Daoy (cell line): ENCODE measurements at places on chromosomes 7 and 10. TPM values are rescaled to one million over a fixed set of nuclear protein-coding genes. Genes with fewer than 3 reads are reported as not detected.

NOS3 gene
- 0.39 and 0.46 TPM in 2 replicates for total RNA-seq

TAS2R5 gene
- 0.06 TPM in 1 of 2 replicates, not detected in the other for total RNA-seq

TMEM270 gene
- 0.69 and 1.5 TPM in 2 replicates for total RNA-seq

SPAG6 gene
- 0.74 TPM in 1 of 2 replicates, not detected in the other for total RNA-seq

HACD1 gene
- total RNA-seq = 25.0 and 41.9 TPM in 2 replicates

MRC1 gene
- not detected in 2 replicates for total RNA-seq

STEAP1 gene
- total RNA-seq = 24.9 and 28.5 TPM in 2 replicates

ACTA2 gene
- total RNA-seq = 12.3 and 21.0 TPM in 2 replicates

INMT gene
- total RNA-seq = 0.06 TPM in 1 of 2 replicates, not detected in the other

H2BK1 gene
- total RNA-seq = not detected in 2 replicates

KLF14 gene
- total RNA-seq = 0.06 and 0.86 TPM in 2 replicates

FBXL15 gene
- 4.9 and 8.1 TPM in 2 replicates for total RNA-seq

EGFR gene
- total RNA-seq = 58.2 and 66.6 TPM in 2 replicates

NUTM2E gene
- under 0.01 TPM in 1 of 2 replicates, not detected in the other for total RNA-seq

- no peak for DNase-seq
Measured at GRCh38 chr7:75989500-75990388, 4.7 kb downstream of the TMEM120A start.

- no peak for DNase-seq
Measured at GRCh38 chr10:44366941-44367630, 17.8 kb downstream of the CXCL12 start.

DNA sequence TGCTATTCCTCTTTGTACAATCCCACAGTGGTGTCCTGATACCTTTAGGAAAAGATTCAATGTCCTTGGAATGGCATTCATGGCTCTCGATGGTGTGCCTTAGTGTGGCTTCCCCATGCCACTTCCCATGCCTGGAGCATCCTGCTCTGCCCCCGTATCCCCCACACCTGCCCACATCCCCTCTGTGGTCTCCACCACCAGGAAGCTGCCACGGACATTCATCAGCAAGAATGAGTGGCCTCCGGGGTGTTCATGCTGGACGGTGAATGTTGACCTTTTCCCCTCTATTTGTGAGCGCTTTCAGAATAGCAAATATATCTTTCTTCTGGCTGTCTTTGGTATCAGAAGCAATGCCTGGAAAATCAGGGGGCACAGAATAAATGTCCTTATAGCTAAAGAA is 262.0 kb upstream of the NRP1 start:
- no peak for DNase-seq

- no peak for DNase-seq
Measured at GRCh38 chr10:527416-527815, 162.1 kb downstream of the DIP2C start.

GRCh38 chr10:105468759-105469158 is 827.7 kb downstream of the SORCS3 start:
- no peak for DNase-seq

DNA sequence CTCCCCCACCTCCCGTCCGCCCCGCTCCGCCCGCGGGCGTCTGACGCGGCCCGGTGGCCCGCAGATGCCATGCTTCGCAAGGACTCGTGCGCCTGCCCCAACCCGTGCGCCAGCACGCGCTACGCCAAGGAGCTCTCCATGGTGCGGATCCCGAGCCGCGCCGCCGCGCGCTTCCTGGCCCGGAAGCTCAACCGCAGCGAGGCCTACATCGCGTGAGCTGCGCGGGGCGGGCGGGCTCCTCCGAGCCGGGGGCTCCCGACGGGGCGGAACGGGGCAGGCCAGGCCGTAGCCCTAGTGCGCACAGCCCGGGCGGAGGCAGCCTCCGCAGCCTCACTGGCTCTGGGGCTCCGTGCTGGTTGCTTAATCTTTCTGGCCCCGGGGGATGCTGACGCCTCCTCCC is 2.8 kb downstream of the ASIC3 start:
- peak; percentile 80 for DNase-seq

- no peak for DNase-seq
Measured at GRCh38 chr7:99253369-99253768, 19.3 kb upstream of the MYH16 start.

- no peak for DNase-seq
Measured at GRCh38 chr7:107464666-107465226, 5.1 kb upstream of the GPR22 start.

GRCh38 chr10:114458955-114459354 is 54.7 kb upstream of the AFAP1L2 start:
- peak; percentile 58 for DNase-seq

GRCh38 chr7:104130726-104131125 is 77.1 kb downstream of the ORC5 start:
- no peak for DNase-seq

DNA sequence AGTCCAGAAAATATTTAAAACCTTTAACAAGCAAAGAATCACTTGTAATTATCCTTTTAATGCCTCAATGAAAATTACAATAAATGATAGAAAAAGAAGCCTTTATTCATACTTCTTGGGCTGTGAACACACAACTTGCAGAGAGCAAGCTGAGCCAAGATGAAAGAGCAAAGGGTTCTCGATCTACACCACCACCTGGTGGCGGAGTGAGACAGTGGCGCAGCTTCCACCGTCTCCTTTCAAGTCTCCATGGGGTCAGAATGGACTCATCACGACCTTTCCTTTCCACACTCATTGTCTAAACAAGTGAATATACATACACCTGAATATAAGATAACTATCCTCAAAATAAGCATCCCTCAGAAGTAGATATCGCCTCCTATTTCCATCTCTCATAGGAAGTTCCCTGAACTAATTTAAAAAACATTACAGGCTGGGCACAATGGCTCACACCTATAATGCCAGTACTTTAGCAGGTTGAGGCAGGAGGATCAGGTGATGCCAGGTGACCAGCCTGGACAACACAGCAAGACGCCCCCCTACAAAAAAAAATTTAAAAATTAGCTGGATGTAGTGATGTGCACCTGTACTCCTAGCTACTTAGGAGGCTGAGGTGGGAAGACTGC is 40.7 kb downstream of the ATE1 start:
- peak; percentile 46 for DNase-seq

DNA sequence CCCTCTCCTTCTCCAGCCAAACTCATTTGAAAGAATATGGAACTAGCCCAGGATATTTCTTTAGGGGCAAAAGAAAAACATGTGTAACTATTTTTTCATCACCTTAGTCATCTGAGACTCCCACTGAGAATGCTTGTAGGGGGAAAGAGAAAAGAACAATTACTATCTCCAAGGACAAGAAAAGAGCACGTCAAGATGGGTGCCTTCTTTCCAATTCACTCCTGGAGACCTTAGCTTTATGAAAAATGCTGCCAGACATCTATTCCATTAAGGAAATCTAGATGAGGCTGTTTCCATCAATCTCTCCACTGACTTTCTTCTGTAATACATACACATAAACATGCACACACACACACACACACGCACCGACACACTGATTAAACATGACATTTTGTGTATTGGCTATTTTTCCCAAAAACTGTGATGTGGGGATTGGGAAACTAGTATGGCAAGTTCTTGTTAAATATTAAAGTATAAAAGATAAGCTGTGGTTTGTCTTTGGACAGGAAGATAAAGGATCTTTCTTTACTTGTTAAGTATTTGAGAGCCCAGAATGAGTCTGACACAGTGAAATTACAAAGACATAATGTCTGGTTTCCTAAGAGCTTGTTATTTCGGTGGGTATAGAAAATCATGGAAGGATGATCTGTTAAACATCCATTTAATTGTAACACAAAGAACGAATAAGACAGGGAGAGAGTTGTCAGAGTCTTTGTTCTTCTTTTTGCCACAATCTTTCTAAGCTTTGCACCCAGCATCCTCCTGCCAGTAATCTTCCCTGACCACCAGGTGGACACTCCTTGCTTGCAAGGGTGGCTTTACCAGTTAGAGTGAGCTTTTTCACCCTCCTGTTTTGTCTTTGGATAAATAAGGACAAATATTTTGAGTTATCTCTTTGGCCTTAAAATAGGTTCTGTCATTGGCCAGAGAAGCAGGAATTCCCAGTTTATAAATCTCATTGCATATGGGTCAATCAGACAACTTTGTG is 177.3 kb upstream of the TMEM72 start:
- no peak for DNase-seq

- no peak for DNase-seq
Measured at GRCh38 chr7:8105449-8106095, 137.0 kb downstream of the GLCCI1 start.

DNA sequence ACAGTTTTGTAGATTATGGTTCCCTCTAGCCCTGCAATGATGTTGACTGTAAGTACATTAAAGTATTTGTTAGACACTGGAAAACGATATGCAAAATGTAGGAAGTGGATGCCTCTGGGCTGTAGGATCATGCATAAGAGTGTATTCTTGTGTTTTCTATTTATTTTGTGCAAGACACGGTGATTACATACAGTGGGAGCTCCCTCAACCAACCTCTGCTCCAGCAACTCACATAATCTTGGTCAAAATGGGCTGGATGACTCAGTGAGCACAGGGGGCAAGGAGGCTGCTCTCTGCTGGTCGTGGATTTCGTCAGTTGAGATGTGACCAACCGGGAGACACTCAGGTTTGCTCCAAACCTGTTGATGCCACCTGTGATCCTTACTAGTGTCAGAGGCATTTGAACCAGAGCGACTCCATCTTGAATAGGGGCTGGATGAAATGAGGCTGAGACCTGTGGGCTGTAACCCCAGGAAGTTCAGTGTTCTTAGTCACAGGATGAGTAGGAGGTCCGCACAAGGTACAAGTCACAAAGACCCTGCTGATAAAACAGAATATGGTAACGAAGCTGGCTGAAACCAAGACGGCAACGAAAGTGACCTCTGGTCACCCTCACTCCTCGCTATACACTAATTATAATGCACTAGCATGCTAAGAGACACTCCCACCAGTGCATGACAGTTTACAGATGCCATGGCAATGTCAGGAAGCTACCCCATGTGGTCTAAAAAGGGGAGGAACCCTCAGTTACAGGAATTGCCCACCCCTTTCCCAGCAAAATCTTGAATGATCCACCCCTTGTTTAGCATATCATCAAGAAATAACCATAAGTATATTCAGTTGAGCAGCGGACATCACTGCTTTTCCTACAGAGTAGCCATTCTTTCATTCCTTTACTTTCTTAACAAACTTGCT is 56.4 kb upstream of the FAM20C start:
- DNase-seq = no peak

GRCh38 chr10:110324805-110325280 is 20.1 kb upstream of the SMNDC1 start:
- no peak for DNase-seq

GRCh38 chr10:27256299-27257189 is 15.9 kb upstream of the ACBD5 start:
- DNase-seq = no peak

DNA sequence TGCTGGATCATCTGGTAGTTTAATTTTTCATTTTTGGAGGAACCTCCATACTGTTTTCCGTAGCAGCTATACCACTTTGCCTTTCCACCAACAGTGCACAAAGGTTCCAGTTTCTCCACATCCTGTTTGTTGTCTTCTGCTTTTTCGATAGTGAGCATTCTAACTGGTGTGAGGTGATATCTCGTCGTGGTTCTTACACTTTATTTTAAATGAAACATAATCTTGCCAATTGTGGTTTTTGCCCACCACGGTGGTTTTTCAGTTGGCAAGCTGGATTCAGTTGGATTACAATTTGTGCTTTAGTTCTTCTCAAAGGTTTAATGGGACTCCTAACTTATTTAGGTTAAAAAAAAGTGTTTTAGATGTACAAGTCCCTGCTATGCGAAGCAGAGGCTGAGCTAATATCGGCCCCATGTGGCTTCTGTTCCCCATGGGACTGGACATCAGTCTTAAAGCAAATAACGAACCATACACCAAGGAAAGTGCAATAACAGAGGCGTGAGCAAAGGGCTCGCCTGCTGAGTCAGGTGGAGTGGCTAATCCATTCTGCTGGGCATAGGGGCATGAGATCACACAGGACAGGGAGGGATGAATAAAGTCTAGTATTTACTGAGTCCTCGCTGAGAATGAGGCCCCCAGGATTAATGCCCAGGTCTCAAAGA is 153.6 kb downstream of the AOAH start:
- DNase-seq = peak; percentile 22

DNA sequence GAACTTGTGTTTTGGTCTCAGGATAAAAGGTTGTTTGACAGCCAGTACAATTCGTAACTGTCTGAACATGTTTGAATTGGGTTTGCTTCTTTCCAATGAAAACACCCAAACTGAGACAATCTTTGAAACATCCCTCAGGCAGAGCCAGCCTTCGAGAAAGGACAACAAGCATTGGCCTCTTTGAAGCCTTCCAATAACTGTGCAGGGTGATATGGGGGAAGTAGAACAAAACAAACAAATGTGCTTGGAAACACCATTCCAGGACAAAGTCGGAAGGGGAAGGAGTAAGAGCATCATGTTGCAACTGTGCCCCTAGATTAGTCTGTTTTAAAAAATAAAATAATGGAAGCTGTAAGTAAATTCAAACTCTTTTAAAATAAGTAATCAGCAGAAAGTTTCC is 39.5 kb downstream of the IL2RA start:
- no peak for DNase-seq

- DNase-seq = no peak
Measured at GRCh38 chr10:86188796-86189558, 177.6 kb downstream of the GRID1 start.

- DNase-seq = no peak
Measured at GRCh38 chr7:111785076-111785475, 222.8 kb upstream of the IMMP2L start.

DNA sequence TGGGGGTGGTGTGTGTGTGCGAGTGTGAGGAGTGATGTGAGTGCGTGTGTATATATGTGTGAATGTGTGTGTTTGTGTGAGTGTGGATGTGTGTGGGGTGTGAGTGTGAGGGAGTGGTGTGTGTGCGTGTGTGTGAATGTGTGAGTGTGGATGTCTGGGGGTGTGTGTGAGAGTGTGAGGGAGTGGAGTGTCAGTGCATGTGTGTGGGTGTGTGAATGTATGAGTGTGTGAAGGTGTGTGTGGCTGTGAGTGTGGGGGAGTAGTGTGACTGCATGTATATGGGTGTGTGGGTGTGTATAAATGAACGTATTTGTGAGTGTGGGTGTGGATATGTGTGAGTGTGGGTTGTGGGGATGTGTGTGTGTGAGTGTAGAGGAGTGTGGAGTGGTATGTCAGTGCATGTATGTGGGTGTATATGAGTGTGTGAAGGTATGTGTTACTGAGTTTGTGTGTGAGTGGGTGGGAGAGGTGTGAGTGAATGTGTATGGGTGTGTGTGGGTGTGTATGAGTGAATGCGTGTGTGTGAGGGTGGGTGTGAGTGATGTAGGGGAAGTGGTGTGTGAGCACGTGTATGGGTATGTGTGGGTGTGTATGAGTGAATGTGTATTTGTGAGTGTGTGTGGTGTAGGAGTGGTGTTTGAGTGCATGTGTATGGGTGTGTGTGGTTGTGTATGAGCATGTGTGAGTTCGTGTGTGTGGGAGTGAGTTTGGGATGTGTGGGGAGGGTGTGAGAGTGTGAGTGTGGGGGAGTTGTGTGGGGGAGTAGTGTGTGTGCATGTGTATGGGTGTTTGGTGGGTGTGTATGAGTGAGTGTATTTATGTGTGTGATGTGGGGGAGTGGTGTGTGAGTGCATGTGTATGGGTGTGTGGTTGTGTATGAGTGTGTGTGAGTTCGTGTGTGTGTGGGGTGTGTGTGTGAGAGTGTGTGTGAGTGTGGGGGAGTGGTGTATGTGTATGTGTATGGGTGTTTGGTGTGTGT is 28.5 kb upstream of the NUB1 start:
- DNase-seq = no peak
